ENCODE measurements at places on chromosomes 6 and 20.

DNA sequence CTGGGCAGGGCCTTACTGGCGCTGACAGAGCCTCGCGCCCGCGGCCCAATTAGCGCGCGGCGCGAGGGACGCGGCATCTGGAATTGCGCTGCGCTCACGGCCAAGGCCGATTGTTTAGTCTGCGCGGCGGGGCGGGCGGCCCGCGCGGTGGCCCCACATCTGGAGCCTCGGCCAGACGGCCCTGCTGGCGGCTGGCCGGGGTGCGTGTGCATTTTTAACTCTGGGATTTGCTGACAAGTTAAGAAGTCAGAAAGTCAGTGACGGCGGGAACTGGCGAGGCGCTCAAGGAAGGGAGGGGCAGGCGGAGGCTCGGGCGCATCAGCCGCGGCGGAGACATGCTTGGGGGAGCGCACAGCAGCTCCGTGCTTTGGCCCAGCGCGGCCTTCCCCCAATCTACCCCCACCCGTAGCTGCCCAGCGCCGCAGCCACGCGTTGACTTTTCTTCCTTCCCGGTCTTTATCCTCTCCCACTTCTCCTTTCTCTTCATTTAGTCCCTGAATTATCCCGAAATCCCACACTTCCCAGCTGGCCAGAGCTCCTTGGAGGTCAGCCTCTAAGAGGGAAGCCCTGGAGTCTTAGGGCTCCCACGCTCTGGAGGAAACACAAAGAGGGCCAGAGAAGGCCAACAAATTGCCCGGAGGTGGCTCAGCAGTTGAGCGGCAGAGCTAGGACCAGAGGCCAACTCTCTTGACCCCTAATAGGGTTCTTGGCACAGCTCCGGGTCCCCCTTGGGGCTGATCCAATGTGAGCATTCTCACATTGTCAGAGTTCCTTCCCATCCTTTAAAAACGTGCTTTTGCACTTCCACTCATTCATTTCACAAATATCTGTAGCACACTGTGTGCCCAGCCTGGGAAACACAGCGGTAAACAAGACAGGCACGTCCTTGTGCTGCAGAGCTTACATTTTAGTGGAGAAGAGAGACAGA lies 40.8 kb upstream of the FOXP4 start:
- DNase-seq = peak; percentile 12

DNA sequence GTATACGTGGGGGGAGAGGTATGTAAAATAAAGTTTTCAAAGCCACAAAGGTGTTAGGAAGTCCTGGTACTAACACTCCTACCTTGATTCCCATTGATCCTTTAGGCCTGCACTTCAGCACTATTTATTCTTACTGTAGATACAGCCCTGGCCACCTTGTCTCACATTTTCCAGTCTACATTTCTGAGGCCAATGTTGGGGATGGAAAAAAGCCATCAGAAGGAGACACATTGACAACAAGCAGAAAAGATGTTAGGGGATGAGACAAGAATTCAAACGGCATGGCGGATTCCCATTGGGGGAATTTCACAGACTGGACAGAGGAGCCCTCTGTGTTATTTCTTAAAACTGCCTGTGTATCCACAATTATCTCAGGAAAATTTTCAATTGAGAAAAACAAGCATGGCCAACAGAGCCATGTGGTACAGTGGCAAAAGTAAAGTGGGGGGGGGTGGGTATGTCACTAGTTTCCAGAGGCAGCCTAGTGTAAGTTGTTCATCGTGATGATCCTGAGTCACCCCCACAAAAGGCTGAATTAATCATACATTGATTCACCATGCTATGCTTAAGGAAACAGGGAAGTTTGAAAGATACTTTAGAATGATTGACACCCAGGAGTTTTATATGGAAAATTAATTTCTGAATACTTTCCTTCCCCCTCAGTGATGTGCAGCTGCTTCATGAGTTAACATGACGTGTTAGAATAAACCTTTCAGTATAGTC lies 40.5 kb downstream of the RREB1 start:
- DNase-seq = no peak

- DNase-seq = no peak
These were observed 6.1 kb downstream of the SOBP start for GRCh38 chr6:107495971-107496370.

DNA sequence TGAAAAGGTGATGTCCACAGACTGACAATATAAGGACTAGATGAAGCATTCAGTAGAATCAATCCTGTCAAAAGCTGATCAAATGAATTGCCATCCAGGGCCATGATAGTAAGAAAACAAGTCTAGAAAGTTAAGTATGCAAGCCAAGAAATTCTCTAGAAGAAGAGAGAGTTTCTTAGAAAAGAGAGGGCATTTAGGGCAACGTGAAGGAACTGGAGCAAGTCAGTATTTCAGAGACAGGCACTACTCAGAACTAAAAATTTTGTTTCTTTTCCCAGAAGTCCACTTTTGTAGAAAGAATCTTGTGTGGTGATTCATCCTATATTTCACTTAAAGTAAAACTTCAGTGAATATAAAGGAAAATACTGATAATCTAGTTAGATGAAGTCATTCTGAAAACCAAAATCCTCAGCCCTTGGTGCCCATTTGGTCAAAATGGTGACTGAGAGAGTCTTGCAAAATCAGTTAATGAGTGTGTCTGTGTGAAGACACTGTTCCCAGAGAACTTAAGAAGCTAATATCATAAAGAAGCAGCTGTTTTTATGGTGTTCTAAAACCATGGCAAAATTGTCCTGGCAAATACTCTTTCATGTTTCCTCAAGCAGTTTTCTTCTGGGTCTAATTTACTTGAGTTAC lies 82.2 kb downstream of the COL19A1 start:
- DNase-seq = no peak

DNA sequence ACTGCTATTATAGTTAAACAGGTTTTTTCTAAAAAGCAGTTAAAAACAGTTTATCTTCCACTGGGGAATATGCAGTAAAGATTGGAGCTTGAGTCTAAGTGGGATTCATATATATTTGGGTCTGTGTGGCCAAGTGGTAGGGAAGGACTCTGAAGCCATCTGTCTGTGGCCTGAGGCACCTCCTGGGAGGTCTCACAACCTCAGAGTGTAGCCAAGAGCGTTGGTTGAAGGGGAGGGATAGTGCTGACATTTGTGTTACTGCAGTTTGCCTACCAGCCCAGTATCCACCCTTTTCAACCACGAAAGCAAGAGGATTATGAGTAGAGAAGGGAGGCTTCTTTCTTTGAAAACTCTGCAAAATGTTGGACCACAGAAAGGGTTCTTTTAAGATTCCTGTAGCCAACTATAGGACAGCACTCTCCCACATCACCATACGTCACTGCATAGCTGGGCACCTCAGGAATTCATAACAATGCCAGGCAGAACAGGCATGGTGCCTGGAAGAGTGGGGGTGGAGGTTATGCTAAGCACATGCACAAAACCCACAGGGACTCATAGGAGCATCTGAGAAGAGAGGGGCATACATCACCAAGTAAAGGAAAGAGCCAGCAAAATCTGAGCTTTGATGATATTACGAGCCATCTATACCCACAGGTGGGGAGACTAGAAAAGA lies 90.5 kb upstream of the HEY2 start:
- DNase-seq = no peak

- DNase-seq = no peak
These were observed 272.0 kb upstream of the SLC35B3 start for GRCh38 chr6:8707369-8707768.

- DNase-seq = no peak
These were observed 559.5 kb downstream of the UTRN start for GRCh38 chr6:144844596-144844995.

GRCh38 chr6:135941275-135942025 lies 89.9 kb downstream of the PDE7B start:
- no peak for DNase-seq

GRCh38 chr6:163422550-163422949 lies 8.0 kb downstream of the QKI start:
- DNase-seq = no peak

- DNase-seq = no peak
These were observed 265.3 kb downstream of the UST start for GRCh38 chr6:149012040-149012545.

GRCh38 chr6:116402108-116402937 lies 31.6 kb downstream of the DSE start:
- DNase-seq = no peak

DNA sequence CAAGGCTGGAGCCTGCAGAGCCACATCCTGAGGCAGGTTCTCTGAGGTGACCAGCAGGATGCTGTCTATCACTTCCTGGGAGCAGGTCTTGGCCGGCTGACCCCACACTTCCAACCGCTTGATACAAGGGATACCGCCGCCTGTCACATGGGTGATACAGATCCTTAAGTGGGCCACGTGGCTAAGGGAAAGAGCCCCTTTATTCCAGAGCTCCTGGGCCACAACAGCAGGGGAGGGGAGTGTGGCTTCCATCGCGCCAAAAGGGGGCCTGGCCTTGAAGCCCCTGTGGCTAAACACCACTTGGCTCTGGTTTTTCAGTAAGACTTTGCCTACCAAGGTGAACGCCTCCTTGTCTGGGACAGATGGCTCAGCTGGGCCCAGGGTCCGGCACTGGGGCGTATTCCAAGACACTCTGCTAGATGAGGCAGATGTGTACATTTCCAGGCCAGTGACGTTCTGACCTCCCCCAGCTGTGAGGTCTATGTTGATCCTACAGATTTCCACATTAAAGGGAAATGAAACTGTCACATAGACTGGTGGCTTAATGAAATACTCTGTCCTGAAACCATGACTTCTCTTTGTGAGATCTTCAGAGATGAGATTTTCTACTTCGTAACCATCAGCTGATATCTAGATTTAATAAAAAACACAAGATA lies 37.6 kb upstream of the AVP start:
- DNase-seq = no peak

DNA sequence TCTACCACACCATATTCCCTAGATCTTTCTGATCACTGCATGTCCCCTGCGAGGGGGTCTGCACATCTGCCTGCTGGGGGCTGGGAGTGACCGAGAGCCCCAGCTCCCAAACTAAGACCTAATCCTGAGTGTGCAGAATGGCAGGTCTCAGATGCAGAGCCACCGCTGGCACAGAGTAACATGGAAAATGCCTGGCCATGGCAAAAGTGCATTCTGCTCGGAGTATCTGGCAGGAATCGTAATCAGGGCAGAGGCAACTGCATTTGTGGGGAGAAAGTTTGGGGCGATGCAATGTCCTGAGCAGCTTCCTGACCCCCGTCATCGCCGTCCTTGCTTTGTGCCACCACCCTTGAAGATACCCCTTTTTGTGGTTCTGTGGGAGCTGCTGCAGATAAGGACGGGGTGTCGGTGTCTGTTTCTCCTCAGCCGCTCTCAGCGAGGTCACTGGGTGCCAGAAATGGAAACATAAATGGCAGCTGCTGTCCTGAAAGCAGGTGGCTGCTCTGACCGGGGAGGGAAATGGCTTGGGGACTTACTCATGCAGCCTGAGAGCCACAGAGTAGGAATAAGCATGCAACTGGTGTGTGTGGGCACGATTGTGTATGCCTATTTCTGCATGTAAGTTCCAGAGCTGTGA lies 157.9 kb downstream of the LY86 start:
- no peak for DNase-seq

- no peak for DNase-seq
These were observed 60.2 kb downstream of the TCP11 start for GRCh38 chr6:35080821-35081425.

GRCh38 chr6:112760831-112761230 lies 413.7 kb downstream of the RFPL4B start:
- DNase-seq = no peak

DNA sequence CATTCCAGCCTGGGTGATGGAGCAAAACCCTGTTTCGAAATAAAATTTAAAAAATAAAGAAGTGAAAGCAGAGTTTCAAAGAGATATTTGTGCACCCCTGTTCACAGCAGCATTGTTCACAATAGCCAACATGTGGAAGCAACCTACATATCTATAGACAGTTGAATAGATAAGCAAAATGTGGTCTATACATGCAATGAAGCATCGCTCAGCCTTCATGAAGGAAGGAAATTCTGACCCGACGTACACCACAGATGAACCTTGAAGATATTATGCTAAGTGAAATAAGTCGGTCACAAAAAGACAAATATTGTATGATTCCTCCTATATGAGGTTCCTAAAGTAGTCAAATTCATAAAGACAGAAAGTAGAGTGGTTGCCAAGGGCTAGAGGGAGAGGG lies 6.5 kb upstream of the NCOA6 start:
- DNase-seq = no peak

DNA sequence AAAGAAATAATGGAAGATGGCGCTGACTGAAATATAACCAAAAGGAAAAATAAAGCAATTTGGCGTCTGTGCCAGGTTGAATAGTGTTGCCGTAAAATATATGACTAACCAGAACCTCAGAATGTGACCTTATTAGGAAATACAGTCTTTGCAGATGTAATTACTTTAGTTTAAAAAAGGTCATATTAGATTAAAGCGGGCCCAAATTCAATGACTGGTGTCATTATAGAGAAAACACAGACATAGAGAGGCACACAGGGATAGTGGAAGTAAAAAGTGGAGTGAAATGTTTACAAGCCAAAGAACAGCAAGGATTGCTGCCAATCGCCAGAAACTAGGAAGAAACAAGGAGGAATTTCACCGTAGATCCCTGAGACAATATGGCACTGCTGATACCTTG lies 521.2 kb downstream of the FRK start:
- DNase-seq = no peak

- peak; percentile 81 for DNase-seq
These were observed 22.9 kb downstream of the ARHGAP18 start for GRCh38 chr6:129686941-129687627.

- no peak for DNase-seq
These were observed 2.5 kb upstream of the CLDN20 start for GRCh38 chr6:155261111-155261900.

DNA sequence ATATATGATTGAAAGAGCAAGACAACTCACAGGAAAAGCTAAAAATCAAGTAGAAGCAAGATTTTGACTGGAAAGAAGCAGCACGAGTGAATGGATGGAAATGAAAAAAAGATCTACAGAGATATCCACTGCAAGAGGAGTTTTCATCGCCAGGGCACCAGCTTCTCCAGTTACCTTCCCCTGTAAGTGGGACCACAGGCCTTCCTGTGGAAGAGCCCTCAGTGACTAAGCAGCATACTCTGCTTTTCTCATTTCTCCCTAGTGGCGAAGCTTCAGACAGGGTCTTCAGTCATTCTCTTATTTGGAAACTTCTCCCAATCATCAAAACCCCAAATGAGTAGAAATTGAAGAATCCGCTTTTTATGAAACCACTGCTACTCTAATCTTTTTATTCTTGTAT lies 40.5 kb downstream of the ADGRB3 start:
- DNase-seq = no peak

GRCh38 chr6:12386816-12387215 lies 96.7 kb downstream of the EDN1 start:
- DNase-seq = no peak

GRCh38 chr6:138417493-138418117 lies 13.6 kb downstream of the HEBP2 start:
- DNase-seq = no peak

DNA sequence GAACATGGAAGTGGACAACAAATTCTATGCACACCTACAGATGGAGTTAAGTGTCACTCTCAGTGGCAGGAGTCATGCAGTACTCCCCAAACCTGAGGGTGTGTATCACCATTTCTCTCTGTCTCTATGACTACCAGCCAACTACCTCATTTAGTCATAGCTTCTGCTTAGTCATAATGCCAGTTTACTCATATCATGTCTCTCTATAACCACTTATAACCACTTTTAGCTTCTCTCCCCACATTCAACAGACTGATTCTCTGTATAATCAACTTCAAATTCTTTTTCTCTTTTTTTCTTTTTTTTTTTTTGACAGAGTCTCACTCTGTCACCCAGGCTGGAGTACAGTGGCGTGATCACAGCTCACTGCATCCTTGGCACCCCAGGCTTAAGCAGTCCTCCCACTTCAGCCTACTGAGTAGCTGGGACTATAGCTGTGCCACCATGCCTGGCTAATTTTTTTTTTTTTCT lies 13.8 kb upstream of the GTF3C6 start:
- DNase-seq = peak; percentile 71

All from Kasumi-1 (cell line).